Frontal cortex (tissue), 4 donors: ENCODE measurements at places on chromosomes 2 and 18. TPM values are rescaled to one million over a fixed set of nuclear protein-coding genes. Genes with fewer than 3 reads are reported as not detected.

GTF2A1L gene
- total RNA-seq = not detected

- DNase-seq = no peak
Observed at GRCh38 chr2:10016001-10016801, 27.1 kb upstream of the KLF11 start.

GPR155 gene
- 14.7 TPM for total RNA-seq

- DNase-seq = no peak
Observed at GRCh38 chr2:232459419-232460035, 3.6 kb downstream of the ALPI start.

GRCh38 chr2:145079641-145080040 is 559.7 kb upstream of the ZEB2 start:
- DNase-seq = no peak

- no peak for DNase-seq
Observed at GRCh38 chr2:224946895-224947294, 95.4 kb downstream of the DOCK10 start.

DNA sequence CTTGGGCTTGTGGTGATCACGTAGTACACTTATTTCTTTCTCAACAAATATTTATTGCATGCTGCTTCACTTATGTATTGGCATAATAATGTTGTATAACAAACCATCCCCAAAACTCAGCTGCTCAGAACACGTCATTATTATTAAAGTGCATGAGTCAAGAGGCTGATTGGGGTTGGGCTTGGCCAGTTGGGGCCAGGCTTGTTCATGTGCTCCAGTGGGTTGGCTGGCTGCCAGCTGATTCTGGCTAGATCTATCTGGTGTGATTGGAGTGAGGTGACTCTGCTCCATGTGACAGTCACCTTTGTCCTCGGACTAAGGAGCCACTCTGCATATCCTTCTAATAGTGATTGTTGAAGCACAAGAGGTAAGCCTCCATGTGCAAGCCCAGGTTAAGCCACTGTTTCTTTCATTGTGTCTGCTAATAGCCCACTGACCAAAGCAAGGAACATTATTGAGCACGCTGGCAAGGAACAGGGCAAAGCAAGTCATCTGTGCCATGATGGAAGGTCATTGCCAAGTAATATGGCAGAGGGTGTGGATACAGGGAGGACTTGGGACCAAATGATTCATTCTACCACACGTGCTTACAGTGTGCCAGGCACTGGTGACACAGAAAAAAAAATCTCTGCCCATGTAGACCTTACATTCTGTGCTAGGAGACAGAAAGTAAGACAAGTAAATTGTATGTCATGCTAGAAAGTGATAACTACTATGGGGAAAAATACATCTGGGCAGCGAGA is 63.3 kb upstream of the TMEM182 start:
- no peak for DNase-seq

GRCh38 chr2:54052825-54053718 is 62.3 kb upstream of the ACYP2 start:
- DNase-seq = no peak

GRCh38 chr2:224837558-224837957 is 121.4 kb upstream of the CCDC195 start:
- no peak for DNase-seq

- DNase-seq = no peak
Observed at GRCh38 chr2:67642046-67642382, 244.9 kb downstream of the ETAA1 start.

FABP1 gene
- total RNA-seq = not detected

PRSS56 gene
- under 0.01 TPM for total RNA-seq

DNA sequence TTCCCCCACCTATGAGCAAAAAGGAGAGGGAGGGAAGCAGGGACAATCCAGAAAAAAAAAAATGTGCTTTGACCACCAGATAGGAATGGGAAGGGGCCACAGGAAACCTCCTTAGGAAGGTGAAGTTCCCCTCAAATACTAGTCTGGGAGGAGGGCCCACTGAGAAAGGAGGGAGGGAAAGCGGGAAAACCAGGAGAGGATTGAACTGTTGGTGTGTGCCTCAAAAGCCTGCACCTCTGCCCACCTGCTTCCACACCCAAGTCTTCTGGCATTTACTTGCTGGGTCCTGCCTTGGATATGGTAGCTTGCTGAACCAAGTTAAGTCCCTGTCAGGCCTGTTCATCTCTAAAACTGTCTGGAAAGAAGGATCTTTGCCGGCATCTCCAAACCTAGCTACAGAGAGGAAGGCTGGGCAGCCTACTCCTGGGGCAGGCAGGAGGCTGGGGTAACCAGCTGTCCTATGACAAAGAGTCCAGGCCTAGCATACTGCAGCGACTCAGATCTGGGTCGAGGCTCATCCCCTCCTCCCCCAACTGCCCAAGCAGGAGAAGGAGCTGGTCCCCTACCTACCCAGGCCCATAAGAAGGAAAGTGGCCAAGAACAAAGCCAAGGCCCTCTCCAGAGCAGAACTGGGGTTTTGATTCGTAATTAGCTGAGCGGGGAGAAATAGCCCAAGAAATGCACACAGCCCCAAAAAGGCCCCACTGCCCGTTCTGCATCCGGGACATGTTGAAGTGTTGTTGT is 3.0 kb downstream of the EN1 start:
- peak; percentile 11 for DNase-seq

- DNase-seq = no peak
Observed at GRCh38 chr2:185785851-185786473, 47.4 kb downstream of the FSIP2 start.

ALK gene
- total RNA-seq = 2.0 TPM

DNA sequence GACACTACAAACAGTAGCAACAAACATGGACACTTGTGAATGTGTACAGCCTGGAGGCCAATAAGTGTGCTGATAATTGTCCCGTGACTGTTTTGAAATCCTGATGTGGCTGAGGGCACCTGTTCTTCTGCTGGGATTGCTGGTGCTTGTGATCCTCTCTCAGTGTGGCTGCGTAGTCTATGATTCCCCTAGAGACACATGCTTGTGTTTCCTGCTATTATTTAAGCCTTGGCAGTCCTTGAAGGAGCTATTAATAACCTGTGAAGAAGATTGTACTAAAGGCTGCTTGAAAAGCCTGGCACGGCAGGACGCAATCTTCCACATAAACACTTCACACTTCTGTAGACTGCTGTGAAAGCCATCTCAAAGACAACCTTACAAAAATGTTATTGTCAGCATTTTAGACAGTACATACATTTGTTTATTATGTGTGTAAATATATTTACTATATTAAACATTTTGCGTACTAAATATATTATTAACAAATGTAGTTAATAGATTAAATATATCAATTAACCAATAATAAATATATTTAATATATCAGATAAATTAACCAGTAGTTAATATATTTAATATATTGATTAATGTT is 71.4 kb downstream of the GALR1 start:
- no peak for DNase-seq

GRCh38 chr2:64327510-64328414 is 126.2 kb upstream of the LGALSL start:
- DNase-seq = peak; percentile 49

PAIP2B gene
- 20.4 TPM for total RNA-seq

- no peak for DNase-seq
Observed at GRCh38 chr2:197851451-197851850, 47.1 kb downstream of the PLCL1 start.

GRCh38 chr2:140893685-140894084 is 1237.1 kb downstream of the LRP1B start:
- DNase-seq = no peak

CRYGC gene
- total RNA-seq = not detected

- no peak for DNase-seq
Observed at GRCh38 chr18:77341527-77342325, 92.1 kb downstream of the GALR1 start.
